H1 (cell line): ENCODE measurements at places on chromosomes 7 and 10.

GRCh38 chr7:91883676-91884362 lies 3.3 kb upstream of the MTERF1 start:
- DNase-seq: no peak

DNA sequence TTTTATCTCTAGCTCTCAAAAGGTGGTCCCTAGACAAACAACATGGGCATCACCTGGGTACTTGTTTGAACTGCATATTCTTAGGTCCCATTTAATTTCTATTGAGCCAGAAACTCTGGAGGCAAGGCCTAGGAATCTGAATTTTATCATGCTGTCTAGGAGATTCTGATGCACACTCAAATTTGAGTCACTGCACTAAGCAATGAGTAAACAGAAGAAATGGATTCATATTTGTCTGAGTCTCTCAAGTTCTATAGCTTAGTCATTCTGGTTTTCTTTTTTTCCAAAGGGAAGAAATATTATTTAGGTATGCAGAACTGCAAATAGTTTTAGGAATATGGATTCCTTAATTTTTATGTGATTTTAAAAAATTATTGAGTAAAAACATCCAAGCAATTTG lies 185.5 kb downstream of the SEMA3A start:
- DNase-seq: no peak

- DNase-seq: no peak
Observed at GRCh38 chr10:126939706-126940105, 34.5 kb downstream of the DOCK1 start.

DNA sequence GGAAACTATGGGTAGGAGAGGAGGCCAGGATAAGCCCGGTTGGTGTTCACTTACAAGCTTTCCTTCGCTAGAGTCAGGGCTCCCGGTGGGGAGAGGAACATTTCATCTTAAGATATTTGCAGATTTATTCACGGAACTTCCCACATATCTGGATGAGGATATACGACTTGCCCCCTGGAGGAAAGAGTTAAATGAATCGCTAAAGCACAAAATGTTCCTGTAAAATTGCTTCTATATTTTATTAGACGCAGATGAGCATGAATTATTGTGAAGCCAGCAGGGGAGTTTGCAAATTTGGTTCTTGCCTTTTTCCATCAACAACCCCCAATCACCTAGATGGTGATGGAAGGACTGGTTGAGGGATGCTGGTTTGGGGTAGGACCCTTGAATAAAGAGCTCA lies 47.9 kb upstream of the BAIAP2L1 start:
- no peak for DNase-seq
